Mesenchymal stem cell (in vitro differentiated cells and primary cell): ENCODE measurements at places on chromosomes 3 and 15.

- no peaks in the 10 kb centered on the region for H3K27me3 ChIP-seq
- peaks cover 15% of the 10 kb centered on the region for H3K4me1 ChIP-seq
- H3K4me3 ChIP-seq: peak overlapping the region; percentile 47
- no peak for DNase-seq
- H3K36me3 ChIP-seq: peaks cover 19% of the 10 kb centered on the region
Observed at GRCh38 chr15:101239724-101240136, 12.1 kb downstream of the CHSY1 start.

DNA sequence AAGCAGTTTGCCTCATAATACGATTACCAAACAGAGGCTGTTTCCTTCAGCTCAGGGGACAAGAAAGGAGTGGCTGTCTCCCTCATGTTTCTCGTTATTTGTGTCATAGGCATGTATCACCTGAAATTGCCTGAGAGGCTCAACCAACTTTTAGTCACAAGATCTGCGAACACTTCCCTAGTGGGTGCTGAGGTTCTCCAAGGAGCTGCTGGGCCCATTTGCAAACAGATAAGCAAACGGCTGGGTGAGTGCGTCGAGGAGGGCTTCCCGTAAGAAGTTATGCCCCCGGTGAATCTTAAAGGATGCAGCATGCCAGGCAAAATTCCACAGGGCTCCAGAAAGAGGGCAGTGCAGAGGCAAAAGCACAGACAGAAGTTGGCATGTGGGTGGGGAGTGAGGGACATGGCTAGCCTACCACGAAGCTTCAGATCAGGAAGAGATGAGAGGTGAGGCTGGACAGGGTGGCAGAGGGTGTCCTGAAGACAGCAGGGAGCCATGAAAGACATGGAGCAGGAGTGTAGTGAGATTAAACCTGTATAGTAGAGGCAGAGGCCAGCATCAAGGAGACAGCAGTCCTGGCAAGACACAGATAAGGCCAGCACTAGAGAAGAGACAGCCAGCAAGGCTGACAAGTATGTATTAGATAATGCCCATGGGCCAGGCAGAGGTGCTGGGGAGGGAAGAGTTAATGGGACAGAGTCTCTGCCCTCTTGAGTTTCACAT, 4.0 kb upstream of the GP9 start:
- H3K4me1 ChIP-seq: peaks cover 7% of the 10 kb centered on the region
- no peak for DNase-seq
- H3K27me3 ChIP-seq: peaks cover 43% of the 10 kb centered on the region

DNA sequence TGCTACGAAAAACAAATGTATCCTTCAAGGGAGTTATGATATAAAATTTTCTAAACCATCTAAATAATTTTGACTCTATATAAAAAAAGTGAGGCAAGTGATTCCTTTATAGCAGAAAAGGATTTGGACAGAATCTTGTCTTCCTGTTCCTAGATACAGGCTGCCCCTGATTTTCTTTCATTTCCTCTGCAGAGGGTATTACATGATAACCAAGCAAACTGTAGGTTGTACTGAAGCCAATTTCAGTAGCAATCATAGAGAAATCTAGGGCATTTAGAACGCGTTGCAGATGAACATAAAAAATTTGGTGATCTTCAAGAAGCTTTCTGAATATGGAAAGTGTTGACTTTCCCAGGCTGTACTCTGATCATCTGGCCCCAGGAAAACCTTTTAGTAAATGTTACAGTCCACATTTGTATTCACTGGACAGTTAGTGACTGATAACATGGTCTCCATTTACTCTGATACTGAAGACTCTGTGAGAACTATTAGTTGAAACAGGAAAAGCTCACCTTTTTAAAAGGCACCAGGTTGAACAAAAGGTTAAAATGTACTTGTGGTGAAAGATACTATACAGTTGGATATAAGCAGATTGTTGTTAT, 9.1 kb upstream of the UTS2B start:
- H3K4me1 ChIP-seq: peaks cover 7% of the 10 kb centered on the region
- no peaks in the 10 kb centered on the region for H3K27me3 ChIP-seq
- DNase-seq: peak; percentile 2
- no peak overlapping the region for H3K27ac ChIP-seq
- H3K36me3 ChIP-seq: no peaks in the 10 kb centered on the region
- no peak overlapping the region for H3K4me3 ChIP-seq

- no peak for DNase-seq
- no peak overlapping the region for H3K27ac ChIP-seq
- no peaks in the 10 kb centered on the region for H3K27me3 ChIP-seq
- H3K4me1 ChIP-seq: peaks cover 2% of the 10 kb centered on the region
- H3K36me3 ChIP-seq: peaks cover under 1% of the 10 kb centered on the region
Observed at GRCh38 chr3:100516232-100516631, 23.8 kb downstream of the TMEM45A start.

DNA sequence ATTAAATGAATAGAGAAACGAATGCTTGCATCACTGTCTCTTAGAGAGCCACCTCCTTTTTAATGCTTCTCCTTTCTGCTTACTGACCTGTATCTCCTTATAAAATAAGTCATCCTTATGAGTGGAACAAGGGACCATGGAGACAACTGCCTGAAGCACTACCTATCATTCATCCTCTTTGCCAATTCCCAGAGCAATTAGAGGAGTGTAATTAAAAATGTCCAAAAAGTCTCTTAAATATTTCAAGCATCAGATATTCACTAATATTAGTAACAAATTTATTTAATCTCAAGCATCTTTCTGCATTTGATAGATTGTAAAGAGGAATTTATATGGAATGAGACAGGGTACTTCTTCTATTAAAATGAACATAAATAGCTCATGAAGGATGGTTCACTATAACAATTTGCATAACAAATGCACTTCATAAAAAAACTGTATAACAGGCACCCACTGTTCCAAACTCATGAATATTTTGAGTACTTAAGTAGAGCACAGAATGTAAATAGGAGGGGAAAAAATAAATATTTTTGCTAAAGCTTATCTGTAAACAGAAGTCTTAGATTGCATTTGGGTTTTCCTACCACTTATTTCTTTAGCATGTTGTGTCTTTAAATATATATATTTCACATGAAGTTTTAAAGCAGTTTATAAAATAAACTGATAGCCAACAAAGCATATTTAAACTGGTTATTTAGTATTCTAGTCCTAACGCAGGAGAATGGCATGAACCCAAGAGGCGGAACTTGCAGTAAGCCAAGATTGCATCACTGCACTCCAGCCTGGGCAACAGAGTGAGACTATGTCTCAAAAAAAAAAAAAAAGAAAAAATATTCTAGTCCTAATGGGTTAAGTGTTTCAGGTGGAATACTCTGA, 269.3 kb downstream of the TBL1XR1 start:
- no peaks in the 10 kb centered on the region for H3K36me3 ChIP-seq
- no peaks in the 10 kb centered on the region for H3K27me3 ChIP-seq
- no peak overlapping the region for H3K4me3 ChIP-seq
- no peak for DNase-seq
- no peaks in the 10 kb centered on the region for H3K4me1 ChIP-seq
